Inflammatory macrophage treated with lipopolysaccharide for 4 hours (primary cell): ENCODE measurements at places on chromosomes 1 and 21.

GRCh38 chr1:78549331-78549730 lies 58.6 kb downstream of the PTGFR start:
- DNase-seq = no peak

DNA sequence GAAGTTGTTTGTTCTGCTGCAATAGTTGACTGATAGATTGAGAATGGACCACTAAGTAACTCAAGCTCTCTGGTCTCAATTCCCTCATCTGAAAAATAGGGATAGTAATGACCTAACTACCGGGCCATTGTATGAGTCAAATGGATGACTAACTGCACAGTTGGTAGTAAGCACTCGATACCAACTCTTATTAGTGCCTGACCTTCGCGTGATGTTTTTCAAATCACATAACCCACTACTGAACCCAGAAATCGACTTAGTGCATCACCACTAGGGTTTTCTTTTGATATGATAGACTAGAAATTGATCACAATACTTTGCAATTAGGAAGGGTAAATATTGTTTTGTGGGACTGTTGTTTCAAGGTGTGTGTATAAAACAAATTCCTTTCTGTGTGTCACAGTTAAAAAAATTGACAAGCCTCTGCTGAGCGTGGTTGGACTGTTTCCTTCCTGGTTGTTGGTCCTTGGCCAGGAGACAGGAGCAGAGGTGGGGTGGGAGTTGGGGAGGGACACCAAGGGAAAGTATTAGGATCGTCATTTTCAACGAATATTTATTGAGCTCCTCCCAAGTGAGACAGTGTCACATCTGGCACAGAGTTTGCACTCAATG lies 54.0 kb upstream of the LRP8 start:
- no peak for DNase-seq

- no peak for DNase-seq
These were observed 32.0 kb downstream of the PTGFRN start for GRCh38 chr1:116941670-116942069.

- no peak for DNase-seq
These were observed 135.8 kb upstream of the COL6A1 start for GRCh38 chr21:45845770-45846090.

GRCh38 chr1:238581332-238581731 lies 690.6 kb upstream of the ZP4 start:
- no peak for DNase-seq

DNA sequence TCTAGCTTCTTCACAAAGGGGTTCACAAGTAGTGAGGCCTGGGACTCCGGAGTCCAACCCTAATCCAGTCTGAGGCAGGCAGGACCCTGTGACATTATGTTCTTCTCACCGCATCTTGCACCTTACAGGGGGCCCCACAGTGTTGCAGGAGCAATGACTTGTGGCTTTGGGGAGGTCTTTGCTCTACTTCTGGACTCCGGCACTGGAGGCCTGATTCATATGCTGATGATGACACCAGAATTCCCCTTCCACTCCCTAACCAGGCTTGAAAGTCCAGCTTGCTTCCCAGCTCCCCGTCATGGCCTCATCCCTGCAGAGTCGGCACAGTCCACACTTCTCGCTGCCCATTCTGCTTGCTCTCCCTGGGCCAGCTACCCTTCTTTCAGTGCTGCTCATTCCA lies 96.3 kb upstream of the SLC44A3 start:
- peak; percentile 59 for DNase-seq

GRCh38 chr21:31182231-31183140 lies 144.2 kb upstream of the KRTAP19-8 start:
- DNase-seq = no peak

DNA sequence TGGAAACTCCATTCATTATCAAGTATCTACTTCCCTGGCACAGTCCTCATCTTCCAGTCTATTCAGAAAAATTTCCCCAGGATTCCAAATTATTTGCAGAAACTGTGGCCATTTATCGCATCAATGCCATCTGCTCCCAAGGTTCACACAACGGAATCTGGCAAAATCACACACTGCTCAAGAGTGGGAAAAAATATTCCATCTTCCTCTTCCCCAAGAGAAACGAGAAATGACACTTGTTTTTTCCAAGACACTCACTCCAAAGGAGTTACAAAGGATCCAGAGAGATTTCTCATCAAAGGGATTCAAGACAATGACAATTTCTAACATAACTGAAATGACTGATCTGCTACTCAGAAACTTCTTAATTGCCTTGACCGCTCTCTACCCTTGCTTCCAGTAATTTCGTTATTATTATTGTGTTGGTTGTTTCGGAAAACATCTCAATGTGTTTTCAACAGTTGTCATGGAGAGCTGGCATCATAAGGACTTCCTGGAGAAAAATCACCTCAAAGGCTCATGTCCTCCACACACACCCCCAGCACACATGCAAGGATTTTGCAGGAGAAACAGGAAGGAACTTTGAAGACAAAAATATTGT lies 128.0 kb downstream of the PSMG1 start:
- no peak for DNase-seq

GRCh38 chr1:54409156-54410142 lies 3.3 kb upstream of the SSBP3 start:
- DNase-seq = peak; percentile 58

DNA sequence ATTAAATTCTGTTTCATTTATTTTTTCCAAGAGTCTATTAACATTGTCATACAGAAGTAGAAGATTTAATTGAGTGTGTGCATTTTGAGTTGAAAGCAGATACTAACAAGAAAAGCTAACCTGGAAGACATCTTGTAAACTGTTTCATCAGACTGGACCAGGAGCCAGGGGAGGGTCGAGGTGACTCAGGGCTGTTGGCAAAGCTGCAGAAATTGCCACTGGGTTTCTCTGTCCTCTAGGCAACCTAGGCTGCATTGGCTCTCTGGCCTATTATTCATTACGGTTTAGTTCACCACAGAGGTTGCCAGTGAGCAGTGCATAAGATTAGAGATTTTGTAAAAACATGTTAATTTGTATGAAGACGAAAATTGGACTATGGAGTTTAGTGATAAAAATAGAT lies 27.5 kb downstream of the ERG start:
- DNase-seq = no peak

GRCh38 chr1:88608139-88608943 lies 75.7 kb upstream of the PKN2 start:
- peak; percentile 31 for DNase-seq

DNA sequence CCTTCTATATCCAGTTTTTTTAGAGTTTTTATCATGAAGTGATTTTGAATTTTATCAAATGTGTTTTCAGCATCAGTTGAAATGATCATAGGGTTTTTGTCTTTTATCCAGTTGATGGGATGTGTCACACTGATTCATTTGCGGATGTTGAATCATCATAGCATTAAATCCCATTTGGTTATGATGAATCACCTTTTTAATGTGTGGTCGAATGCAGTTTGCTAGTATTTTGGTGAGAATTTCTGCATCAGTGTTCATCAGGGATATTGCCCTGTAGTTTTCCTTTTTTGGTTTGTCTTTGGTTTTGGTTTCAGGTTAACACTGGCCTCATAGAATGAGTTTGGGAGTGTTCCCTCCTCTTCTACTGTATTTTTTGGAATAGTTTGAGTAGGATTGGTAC lies 80.3 kb downstream of the DIRAS3 start:
- no peak for DNase-seq

GRCh38 chr1:61160526-61160925 lies 78.2 kb downstream of the NFIA start:
- DNase-seq = peak; percentile 47

- no peak for DNase-seq
These were observed 215.8 kb downstream of the BARHL2 start for GRCh38 chr1:90501281-90501680.

- no peak for DNase-seq
These were observed 194.3 kb upstream of the RGS18 start for GRCh38 chr1:191963781-191964455.

DNA sequence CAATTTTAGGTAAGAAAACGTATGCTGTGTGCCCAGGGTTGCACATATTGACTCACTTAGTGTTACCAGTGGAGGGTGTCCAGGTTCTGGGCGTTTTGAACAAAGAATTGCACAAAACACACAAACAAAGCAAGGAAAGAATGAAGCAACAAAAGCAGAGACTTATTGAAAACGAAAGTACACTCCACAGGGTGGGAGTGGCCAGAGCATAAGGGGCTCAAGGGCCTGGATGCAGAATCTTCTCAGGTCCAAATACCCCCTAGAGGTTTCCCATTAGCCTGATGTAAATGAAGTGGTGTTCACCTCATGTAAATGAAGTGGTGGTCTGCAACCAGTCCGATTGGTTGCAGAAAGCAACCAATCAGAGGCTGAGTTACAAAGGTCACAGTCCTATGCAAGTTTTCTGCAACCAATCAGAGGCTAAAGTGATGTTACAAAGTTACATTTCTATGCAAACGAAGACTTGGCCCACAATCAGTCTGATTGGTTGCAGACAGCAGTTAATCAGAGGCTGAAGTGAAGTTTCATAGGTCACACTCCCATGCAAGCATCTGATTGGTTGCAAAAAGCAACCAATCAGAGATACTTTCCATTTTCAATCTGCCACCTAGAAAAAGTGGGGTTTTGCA lies 228.3 kb downstream of the ST6GALNAC3 start:
- no peak for DNase-seq

DNA sequence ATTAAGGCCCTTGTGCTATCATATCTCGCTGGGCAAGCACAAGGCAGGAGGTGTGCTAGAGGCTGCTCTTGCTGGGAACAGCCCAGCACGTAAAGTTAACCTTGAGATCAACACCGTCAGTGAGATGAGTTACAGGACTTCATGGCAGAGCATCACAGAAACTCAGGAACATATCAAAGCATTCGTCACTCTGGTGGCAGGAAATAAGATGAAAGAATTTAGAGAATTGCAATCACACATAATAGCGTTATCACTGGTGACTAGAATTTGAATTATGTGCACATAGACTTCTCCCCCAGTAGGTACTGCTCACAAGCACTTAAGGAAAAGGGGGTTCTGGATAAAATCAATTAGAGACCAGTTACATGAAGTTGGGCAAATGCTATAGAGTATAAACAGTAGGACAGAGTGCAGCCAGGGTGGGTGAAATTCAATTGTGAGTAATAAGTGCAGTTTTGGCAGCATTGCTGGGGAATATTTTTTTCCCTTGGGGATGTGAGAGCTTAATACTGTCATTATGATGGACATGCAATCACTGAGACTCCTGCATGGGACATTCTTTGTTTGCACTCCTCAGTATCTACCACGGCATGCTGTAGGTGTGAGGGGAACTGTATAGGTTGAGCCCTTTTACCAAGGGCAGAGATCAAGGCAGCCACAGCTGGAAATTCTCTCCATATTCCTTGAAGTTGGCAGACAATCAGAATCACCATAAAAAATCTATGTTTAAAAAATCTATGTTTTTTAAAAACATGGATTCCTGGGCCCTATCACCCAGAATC lies 44.2 kb upstream of the ARHGAP29 start:
- DNase-seq = no peak

DNA sequence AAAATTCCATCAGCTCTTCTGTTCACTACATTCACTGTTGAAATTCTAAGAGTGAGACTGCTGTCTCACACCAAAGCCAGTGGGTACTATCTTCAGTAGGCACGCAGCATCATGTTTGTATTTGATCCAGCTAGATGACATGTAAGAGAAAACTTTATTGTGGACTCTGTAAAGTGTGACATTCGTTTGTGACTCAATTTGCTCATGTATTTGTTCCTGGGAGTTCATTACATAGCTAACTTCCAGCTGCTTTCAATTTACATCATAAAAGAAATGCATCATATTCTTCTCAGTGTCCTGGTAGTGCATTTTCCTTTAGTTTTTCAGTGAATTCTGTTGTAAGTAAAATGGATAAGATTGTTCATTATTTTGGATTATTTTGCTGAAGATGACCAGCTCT lies 31.4 kb downstream of the CTH start:
- no peak for DNase-seq

GRCh38 chr21:24223624-24224023 lies 1383.7 kb downstream of the MRPL39 start:
- peak; percentile 7 for DNase-seq

DNA sequence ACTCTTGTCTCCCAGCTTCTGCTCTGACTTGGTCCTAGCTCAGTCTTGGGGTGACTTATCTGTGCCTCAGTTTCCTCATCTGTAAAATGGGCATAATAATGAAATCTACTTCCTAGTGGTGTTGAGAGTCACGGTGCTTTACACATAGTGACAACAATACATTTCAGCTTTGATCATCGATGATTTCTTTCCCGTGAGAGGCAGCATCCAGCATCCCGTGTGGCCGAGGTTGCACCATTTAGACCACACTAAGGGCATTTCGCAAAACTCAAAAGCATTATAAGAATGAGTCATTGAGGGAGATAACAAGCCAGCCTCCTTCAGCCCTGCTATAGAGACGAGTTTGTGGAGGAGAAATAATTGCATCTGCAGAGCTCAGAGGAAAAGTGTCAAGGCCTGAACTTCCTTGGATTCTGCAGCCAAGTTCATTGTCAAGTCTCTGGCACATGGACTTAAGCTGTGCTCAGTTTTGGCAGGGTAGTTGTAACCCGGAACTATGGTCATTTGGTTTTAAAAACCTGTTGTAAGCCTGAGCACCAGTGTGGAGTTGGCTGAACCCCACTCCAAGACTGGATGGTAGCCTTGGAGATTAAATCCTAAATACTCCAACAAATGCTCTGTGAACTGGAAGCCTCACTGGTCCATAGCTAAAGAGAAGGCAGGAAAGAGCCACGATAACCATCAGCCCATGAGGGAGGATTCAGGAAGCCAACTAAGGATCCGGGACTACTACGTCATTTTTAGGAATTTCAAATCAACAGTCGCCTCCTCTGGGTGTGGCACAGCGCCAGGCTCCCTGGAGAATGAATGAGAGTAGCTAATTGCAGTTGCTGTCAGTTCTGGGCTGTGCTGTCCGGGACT lies 64.2 kb downstream of the TCP10L start:
- peak; percentile 11 for DNase-seq

DNA sequence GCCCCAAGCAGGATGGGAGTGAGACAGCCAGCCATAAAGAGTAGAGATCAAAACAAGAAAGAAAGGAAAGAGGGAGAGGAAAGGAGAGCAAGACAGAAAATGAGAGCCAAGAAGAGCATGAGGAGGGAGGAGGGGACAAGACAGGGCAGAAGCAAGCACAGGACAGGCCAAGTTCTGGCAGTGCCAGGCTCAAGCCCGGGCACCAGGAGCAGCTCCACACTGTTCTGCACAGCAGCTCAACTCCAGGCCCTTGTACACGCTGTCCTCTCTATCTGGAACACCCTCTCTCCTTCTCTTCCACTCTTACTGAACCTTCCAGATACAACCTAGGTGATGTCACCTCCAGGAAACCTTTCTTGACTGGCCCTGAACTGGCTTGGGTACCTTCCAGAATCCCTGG lies 11.7 kb downstream of the IFFO2 start:
- DNase-seq = no peak

DNA sequence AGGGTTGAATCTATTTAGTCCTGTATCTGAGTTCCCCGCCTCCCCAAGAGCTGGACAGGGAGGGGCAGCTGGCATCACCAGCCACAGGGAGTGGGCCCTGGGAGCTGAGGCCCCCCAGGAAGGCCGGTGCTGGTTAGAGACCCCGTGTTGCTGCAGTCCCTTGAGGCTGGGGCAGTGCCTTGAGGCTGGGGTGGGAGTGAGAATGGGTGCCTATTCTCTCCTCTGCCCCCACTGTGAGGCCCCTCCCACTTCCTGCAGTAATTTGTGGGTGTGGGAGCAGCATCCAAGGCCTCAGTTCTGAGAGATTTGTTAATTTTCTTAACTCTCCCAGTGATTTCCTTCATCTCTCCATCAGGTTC lies 2.5 kb upstream of the TRAPPC3 start:
- peak; percentile 53 for DNase-seq

GRCh38 chr1:78351551-78352216 lies 139.1 kb upstream of the PTGFR start:
- DNase-seq = no peak

GRCh38 chr21:39313042-39313570 lies 326 bp downstream of the BRWD1 start:
- no peak for DNase-seq

GRCh38 chr1:77888081-77888780 lies at the start of gene NEXN:
TSS of gene NEXN (plus strand) at chr1:77888624. CDS start at chr1:77916107, 27,483 bp downstream.
- DNase-seq = no peak
